ENCODE measurements at places on chromosomes 6 and 20.

DNA sequence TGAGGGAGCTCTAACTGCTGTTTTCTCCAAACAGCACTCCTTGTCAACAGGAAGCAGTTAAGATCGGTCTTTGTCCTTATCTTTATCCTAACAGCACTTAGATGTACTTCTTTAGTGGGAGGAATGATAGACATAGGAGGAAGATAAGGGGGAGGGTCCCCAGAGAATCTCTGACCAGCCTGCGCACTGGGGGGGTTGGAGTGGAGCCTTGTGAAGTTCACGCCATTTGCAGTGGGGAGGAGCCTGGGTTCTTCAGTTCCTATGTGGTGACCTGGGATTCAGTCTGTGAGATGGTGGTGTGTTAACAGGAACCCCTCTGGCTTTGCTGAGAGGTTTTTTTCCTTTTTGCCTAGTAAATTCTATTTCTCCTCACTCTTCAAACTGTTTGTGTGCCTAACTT lies 18.1 kb upstream of the ASCC3 start:
- no peak for DNase-seq

DNA sequence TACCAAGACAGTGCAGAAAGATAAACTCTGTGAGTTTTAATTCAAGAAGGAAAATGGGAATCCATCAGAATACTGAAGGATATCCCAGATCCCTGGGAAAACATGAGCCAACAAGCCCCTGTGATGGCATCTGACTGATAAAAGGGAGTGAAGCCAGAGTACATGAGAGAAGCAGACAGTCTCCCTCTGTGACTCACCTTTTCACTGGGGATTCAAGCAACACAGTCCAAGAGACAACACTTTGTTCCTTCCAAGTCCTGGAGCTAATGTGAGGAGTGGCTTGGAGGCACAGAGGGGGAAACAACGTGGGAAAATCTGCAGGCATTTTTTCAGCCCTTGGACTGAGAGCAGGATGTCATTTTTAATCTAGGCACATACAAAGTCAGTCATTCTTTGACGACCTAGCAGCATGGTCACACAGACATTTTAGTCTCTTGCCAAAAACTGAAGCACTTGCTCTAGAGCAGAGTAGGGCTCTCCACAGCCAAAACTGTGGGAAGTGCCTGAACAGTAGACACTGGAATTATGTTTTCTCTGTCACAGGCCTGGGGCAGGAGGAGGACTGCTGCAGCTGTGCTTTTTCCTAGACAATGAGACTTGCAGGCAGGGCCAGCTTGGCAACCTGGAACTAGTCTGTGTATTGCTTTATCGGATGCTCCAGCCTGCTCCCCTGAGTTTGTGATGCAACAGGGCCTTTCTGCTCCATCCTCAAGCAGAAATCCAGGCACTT lies 465.0 kb upstream of the GJE1 start:
- DNase-seq: no peak

GRCh38 chr6:12545619-12546409 lies 170.8 kb upstream of the PHACTR1 start:
- DNase-seq: no peak

- no peak for DNase-seq
Observed at GRCh38 chr20:57560554-57561355, at the start of gene PCK1. TSS of gene PCK1 (plus strand) at chr20:57561110. CDS start at chr20:57561412, 302 bp downstream.
